NCI-H2171 (cell line): ENCODE measurements at places on chromosomes 7 and 10.

DNA sequence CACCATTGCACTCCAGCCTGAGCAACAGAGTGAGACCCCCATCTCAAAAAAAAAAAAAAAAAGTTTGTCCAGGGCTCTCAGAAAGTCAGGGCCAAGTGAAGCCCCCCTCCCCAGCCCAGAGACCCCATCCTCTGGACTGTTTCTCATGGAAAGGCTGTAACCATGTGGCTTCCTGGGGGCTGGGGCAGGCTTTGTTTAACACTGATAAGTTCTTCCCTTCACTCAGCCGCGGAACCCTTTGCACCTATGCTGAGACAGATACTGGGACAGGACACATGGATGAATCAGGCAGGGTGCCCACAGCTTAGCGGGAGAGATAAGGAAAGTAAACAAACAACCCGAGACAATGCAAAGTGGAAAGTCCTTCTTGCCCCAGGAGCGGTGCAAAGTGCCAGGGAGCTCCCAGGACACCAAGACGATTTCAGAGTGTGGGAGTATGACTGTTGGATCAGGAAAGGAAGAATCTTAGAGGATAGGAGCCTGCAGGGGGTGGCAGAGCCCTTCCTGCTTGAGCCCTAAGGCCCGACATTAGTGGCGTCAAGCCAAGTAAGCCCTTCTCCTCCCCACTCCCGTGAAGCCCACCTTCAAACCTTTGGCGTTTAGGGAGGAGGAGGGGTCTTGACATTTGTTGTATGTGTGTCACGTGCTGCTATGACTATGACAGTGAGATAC is 11.6 kb downstream of the MLXIPL start:
- DNase-seq: no peak

DNA sequence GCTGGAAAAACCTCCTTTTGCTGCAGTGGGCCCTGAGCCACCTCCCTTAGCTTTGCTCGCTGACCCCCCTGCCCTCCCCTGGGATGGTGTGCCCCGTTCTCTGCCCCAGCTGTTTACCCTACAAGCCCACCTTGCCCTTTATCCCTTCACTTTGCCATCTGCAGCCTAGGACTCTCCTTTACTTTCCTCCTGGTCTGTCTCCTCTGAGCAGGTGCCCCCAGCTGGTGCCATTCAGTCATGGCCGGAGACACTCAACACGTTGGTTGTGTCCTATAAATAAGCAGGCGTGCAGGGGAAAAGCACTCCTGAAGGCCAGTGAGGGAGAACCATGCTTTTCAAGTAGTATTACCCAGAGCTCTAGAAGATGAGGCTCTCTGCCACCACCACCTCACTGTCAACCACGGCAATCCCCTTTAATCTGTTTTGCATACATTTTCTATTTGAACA is 6.1 kb downstream of the RASSF4 start:
- DNase-seq: no peak

DNA sequence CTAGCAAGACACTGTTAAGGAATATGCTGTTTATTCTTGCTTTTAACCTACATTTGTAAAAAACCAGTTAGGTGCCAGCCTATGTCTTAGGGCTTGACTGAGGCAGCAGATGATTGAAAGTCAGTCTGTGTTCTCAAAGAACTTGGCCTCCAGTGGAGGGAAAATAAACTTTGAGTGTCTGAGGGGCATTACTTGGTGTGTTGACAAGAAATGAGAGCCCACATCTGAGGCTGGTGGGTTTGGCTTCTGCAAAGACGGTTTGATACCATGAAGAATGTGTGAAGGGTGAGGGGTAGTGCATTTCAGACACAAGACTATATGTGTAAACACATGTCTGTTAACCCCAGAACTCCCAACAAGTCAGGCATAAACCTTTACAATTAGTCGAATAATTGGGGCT is 28.5 kb downstream of the CCSER2 start:
- no peak for DNase-seq

GRCh38 chr7:73560109-73560835 is 2.8 kb upstream of the BCL7B start:
- peak; percentile 10 for DNase-seq

GRCh38 chr10:63114031-63114814 is 18.9 kb upstream of the NRBF2 start:
- no peak for DNase-seq

- DNase-seq: no peak
Observed at GRCh38 chr10:30683496-30683895, 53.9 kb upstream of the LYZL2 start.
